Pons (tissue), 1 donor: ENCODE measurements at places on chromosomes 13 and 19.

- DNase-seq = no peak
Measured at GRCh38 chr19:11274533-11275086, 12.3 kb upstream of the DOCK6 start.

DNA sequence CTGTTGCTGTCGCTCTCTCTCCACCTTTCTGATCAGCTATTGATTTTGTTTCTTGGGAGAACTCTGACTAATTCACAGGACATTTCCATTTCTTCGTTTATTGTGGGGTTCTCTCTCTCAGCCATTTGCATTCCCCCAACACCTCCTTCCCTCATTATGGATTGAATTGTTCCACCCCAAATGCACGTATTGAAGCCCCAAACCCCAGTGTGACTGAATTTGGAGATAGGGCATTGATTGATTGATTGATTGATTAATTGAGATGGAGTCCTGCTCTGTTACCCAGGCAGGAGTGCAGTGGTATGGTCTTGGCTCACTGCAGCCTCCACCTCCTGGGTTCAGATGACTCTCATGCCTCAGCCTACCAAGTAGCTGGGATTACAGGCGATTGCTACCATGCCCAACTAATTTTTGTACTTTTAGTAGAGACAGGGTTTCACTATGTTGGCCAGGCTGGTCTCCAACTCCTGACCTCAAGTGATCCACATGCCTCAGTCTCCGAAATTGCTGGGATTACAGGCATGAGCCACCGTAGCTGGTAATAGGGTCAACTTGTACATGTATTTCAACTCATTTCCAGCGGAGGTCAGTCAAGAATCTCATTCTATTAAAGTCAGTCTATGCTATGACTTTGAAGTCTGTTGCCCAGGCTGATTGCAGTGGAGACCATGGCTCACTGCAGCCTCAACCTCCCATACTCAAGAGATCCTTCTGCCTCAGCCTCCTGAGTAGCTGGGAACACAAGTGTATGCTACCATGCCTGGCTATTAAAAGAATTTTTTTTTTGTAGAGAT is 13.6 kb downstream of the NFILZ start:
- DNase-seq = no peak

GRCh38 chr13:50285283-50285682 is 270.0 kb downstream of the KCNRG start:
- no peak for DNase-seq

GRCh38 chr19:46191972-46192371 is 37.6 kb upstream of the IGFL1 start:
- no peak for DNase-seq

DNA sequence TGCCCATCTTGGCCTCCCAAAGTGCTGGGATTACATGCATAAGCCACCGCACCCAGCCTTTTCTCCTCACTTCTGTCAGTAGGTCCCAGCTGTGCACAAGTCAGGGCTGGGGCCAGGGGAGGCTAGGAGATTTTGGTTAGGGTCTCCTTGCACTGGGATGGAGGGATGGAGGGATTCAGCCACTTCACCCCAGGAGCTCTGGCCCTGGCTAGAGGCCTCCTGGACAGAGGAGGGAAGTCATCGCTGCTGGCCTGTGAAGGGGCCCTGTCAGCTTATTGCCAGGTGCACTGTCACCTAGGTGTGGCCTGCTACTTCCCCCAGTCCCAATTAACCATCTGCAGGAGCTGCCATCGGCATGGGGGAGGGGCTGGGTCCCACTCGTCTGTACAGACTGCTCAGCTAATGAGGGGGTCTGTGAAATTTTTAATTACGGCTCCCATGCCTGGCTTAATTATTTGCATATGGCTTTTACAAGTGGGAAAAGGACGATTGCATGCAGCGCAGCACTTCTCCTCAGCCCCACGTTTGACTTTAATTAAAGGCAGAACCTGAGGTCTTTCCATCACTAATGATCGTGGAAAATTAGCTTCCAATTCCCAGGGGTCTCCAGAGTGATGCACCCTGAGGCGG is 52.4 kb downstream of the CHST8 start:
- no peak for DNase-seq

DNA sequence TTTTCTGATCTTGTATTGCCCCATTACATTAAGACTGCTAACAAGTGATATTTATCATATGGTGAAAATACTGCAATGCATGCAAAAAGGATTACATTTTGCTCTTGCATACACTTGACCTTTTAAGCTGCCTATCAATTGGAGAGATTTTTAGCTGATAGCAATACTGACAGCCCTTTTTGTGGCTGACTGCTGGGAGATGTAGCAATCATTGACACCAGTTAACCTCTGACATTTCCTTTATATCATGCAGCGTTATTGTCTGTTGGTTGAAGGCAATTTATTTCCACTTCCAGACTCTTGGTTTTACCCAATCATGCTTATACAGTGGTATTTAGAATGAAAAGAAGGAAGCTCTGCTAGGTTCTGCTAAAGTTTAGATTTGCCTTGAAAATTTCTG is 364.0 kb downstream of the LMO7 start:
- DNase-seq = no peak

DNA sequence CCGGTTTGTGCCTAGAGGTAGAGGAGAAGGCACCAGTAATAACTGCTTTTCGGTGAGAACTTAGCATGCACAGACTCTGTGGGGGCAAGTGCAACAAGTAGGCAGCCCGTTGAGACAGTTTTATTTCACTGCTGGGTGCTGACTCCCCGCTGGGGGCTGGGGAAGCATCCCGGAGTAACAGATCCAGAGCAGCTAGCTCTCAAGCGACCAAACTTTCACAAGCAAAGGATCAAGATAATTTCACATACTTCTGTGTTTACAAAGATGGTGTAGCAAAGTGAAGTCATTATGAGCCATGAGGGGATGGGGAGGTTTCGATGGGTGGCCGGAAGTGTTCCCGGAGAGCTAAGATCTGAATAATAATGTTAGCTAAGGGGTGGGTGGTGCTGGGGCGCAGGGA is 2.8 kb downstream of the NACC1 start:
- no peak for DNase-seq

- peak; percentile 20 for DNase-seq
Measured at GRCh38 chr13:99199541-99200431, 868 bp upstream of the UBAC2 start.

GRCh38 chr13:27476943-27477703 is 26.8 kb upstream of the MTIF3 start:
- no peak for DNase-seq
